ENCODE measurements at places on chromosomes 3 and 15. TPM values are rescaled to one million over a fixed set of nuclear protein-coding genes. Genes with fewer than 3 reads are reported as not detected.

KNG1 gene
- total RNA-seq, result not detected

BSN gene
- under 0.01 TPM for total RNA-seq

TTLL13 gene
- 0.14 TPM for total RNA-seq

IQSEC1 gene
- 11.0 TPM for total RNA-seq

NMD3 gene
- total RNA-seq, result 77.0 TPM

PRICKLE2 gene
- 59.9 TPM for total RNA-seq

LINGO1 gene
- total RNA-seq, result not detected

DPPA4 gene
- not detected for total RNA-seq

GOLGA8T gene
- total RNA-seq, result 0.14 TPM

STT3B gene
- 186 TPM for total RNA-seq

SLC9A9 gene
- total RNA-seq, result 10.3 TPM

SLC22A14 gene
- total RNA-seq, result under 0.01 TPM

GATM gene
- 0.55 TPM for total RNA-seq

CD200R1L gene
- total RNA-seq, result under 0.01 TPM

PRR23E gene
- not detected for total RNA-seq

DNAH12 gene
- total RNA-seq, result under 0.01 TPM

HRG gene
- under 0.01 TPM for total RNA-seq

STRA6 gene
- 8.5 TPM for total RNA-seq

PGBD4 gene
- total RNA-seq, result 1.8 TPM

LMAN1L gene
- not detected for total RNA-seq

CPLX3 gene
- not detected for total RNA-seq

CYP1A1 gene
- 0.71 TPM for total RNA-seq

FGF12 gene
- 0.09 TPM for total RNA-seq

CHST13 gene
- total RNA-seq, result not detected

RCN2 gene
- 50.8 TPM for total RNA-seq

PPP1R14D gene
- not detected for total RNA-seq

TRH gene
- not detected for total RNA-seq

RTP3 gene
- not detected for total RNA-seq

POLQ gene
- 1.8 TPM for total RNA-seq

LEKR1 gene
- 0.43 TPM for total RNA-seq

CCR3 gene
- total RNA-seq, result not detected

TM4SF18 gene
- 0.92 TPM for total RNA-seq

SCAANT1 gene
- total RNA-seq, result not detected

UTS2B gene
- total RNA-seq, result 0.65 TPM

PLIN1 gene
- 0.14 TPM for total RNA-seq

SH3GL3 gene
- 0.18 TPM for total RNA-seq

SERPINI1 gene
- 1.7 TPM for total RNA-seq

KCNH8 gene
- total RNA-seq, result not detected

SLC9C1 gene
- 0.14 TPM for total RNA-seq

TLR9 gene
- under 0.01 TPM for total RNA-seq

C3orf85 gene
- total RNA-seq, result not detected

FBXW12 gene
- total RNA-seq, result not detected

SSUH2 gene
- total RNA-seq, result not detected

GOLGA8S gene
- total RNA-seq, result under 0.01 TPM

PTX3 gene
- total RNA-seq, result 679 TPM

Data from smooth muscle cell of bladder (primary cell).